ENCODE measurements at places on chromosomes 5 and 9. TPM values are rescaled to one million over a fixed set of nuclear protein-coding genes. Genes with fewer than 3 reads are reported as not detected.

GRCh38 chr5:9196403-9197227 is 349.3 kb downstream of the SEMA5A start:
- H3K4me3 ChIP-seq = no peak overlapping the region
- H3K36me3 ChIP-seq = no peaks in the 10 kb centered on the region
- H3K4me1 ChIP-seq = peaks cover 19% of the 10 kb centered on the region
- no peaks in the 10 kb centered on the region for H3K27me3 ChIP-seq

DNA sequence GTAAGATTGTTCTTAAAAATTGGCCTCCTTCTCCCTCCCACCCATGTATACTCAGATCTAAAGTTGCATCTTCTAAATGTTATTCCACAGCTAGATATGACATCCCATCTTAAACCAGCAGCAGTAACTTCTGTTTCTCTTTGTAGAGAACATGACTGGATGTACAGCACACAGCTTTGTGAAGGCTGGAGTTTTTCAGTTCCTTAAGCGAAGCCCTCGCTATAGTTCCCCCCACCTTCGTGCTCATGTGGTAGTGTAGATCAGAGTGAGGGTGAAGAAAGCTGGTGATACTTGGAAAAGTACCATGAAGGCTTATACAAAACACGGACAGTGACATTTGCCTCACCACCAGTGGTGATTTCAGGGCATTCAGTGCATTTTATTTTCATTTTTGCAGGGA is 137.5 kb downstream of the MAT2B start:
- H3K4me3 ChIP-seq = no peak overlapping the region
- no peaks in the 10 kb centered on the region for H3K4me1 ChIP-seq
- H3K27me3 ChIP-seq = no peaks in the 10 kb centered on the region
- no peaks in the 10 kb centered on the region for H3K36me3 ChIP-seq
- H3K27ac ChIP-seq = no peak overlapping the region
- no peak for DNase-seq

Gene C9
- total RNA-seq = under 0.01 TPM

GRCh38 chr5:132100672-132101261 is 27.2 kb downstream of the CSF2 start:
- no peak overlapping the region for H3K27ac ChIP-seq
- H3K4me1 ChIP-seq = peaks cover 25% of the 10 kb centered on the region
- no peak overlapping the region for H3K4me3 ChIP-seq
- H3K27me3 ChIP-seq = no peaks in the 10 kb centered on the region

DNA sequence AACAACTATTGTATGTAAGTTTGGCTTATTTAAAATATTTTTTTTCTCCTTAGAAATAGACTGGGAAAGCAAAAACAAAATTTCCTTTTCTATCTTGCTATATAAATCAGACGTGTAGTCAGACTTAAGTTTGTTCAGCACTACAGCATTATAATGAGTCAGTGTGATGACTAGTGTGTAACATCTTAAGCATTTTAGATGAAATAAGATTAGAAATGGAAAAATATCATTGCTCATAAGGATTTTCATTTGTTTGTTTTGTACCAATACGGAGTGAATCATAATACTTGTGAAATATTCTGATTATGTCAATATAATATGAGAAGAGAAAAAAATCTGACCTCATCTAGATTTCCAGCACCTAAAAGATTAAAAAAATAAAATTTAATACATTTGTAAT is 64.7 kb upstream of the RICTOR start:
- H3K4me1 ChIP-seq = peaks cover 5% of the 10 kb centered on the region
- no peaks in the 10 kb centered on the region for H3K27me3 ChIP-seq
- no peaks in the 10 kb centered on the region for H3K36me3 ChIP-seq
- H3K27ac ChIP-seq = no peak overlapping the region
- peak; percentile 87 for DNase-seq
